ENCODE measurements at places on chromosomes 11 and 22. TPM values are rescaled to one million over a fixed set of nuclear protein-coding genes. Genes with fewer than 3 reads are reported as not detected.

- no peak for DNase-seq
Measured at GRCh38 chr11:67311556-67312082, 8.3 kb downstream of the SSH3 start.

GRCh38 chr11:56103210-56103737 is at the start of gene OR8H2:
TSS of gene OR8H2 (plus strand) at chr11:56103687. CDS start at chr11:56105043, 1,356 bp downstream.
- DNase-seq: no peak

APOA5 gene
- not detected for polyA plus RNA-seq

GRCh38 chr11:35938231-35938630 is 5.6 kb upstream of the LDLRAD3 start:
- DNase-seq: no peak

MMP12 gene
- polyA plus RNA-seq: 2.4 TPM

GRCh38 chr11:19430754-19431398 is 190.1 kb upstream of the E2F8 start:
- no peak for DNase-seq

GRCh38 chr11:69193151-69193550 is 37.4 kb downstream of the SMIM38 start:
- no peak for DNase-seq

GRCh38 chr11:1924646-1925372 is 5.3 kb downstream of the TNNT3 start:
- no peak for DNase-seq

GRCh38 chr11:108019870-108020540 is 11.3 kb downstream of the CUL5 start:
- DNase-seq: no peak

GRCh38 chr22:22155146-22155545 is 89.4 kb upstream of the VPREB1 start:
- no peak for DNase-seq

GRCh38 chr11:84865257-84865656 is 761.9 kb downstream of the DLG2 start:
- DNase-seq: no peak

DNA sequence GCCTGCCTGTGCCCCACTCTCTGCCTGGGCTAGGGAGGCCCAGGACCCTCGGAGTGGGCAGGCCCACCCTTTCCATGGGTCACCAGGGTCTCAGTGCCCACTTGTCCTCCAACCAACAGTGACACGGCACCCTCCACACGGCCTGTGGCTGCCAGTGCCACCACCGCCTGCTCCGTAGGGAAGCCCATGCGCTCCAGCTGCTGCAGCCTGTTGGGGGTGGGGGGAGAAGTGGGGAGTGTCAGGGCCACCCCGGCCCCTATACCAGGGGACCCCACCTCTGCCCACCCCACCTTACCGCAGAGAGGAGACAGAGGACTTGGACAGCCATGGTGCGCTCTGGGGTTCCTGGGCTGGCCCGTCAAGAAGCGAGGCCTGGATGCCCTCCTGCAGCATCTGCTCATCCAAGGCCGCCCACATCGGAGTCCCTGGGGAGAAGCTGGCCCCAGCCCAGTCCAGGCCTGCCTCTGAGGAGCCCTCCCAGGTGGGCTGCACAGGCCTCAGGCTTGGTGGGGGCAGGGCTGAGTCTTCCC is 7.7 kb downstream of the RHBDD3 start:
- no peak for DNase-seq

GRCh38 chr11:17596711-17597110 is 49.7 kb downstream of the OTOG start:
- DNase-seq: no peak

- DNase-seq: no peak
Measured at GRCh38 chr11:13055200-13055599, 46.1 kb downstream of the RASSF10 start.

DNA sequence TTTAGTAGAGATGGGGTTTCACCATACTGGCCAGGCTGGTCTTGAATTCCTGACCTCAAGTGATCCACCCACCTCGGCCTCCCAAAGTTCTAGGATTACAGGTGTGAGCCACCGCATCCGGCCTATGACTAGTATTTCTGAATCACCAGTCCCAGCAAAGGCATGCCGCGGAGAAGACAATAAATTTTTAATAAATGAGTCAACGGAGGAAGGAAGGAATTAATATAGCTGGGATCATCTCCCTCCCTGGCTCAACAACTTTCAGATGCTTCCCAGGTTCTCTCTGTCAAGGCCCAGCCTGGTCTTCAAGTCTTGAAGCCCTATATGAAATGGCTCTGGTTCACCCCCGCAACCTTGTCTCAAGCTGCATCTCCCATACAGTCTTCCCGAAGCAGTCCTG is 45.7 kb downstream of the CYTH4 start:
- DNase-seq: no peak

DNA sequence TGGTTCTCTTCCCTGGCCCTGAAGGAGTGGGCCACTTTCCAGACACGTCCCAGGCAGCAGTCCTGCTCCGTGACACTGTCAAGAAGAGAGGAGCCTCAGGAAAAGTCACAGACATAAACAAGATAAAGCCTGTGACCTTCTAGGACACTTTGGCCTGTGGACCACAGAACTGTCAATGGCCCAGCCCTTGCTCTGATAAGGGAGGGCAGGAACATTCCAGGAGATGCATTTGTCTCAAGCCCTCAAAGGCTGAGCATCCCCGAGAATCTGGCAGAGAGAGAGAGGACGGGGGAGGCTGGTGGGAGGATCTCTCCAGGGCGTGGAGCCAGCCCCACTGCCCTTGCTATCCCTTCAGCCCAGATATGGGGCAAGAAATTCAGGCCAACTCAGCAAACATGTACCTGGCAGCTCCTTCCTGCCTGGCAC is 476.4 kb downstream of the INSC start:
- DNase-seq: no peak

SYCE3 gene
- polyA plus RNA-seq: not detected

CREB3L1 gene
- polyA plus RNA-seq: 13.8 TPM

DNA sequence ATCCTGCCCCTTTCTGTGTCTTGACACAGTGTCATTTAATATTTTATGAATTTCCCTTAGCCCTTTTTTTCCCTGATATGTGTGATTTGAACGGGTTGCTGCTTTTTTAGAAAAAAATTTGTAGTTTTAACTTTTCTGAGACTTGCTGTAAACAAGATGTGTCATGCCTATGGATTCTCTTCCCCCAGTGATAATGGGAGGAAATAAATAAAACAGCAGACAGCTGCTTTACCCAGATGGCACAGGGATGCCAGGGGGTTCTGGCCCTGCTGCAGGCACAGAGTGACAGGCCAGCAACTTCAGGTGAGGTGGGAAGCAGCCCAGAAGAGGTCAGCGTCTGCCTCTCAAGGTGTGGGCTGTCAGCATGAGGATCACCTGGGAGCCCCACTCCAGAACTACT is 266.9 kb downstream of the KIRREL3 start:
- DNase-seq: no peak
